Amniotic stem cell (primary cell): ENCODE measurements at places on chromosomes 3 and 15.

- peak; percentile 5 for DNase-seq
These were observed 1.2 kb downstream of the CHST2 start for GRCh38 chr3:143120716-143121240.

DNA sequence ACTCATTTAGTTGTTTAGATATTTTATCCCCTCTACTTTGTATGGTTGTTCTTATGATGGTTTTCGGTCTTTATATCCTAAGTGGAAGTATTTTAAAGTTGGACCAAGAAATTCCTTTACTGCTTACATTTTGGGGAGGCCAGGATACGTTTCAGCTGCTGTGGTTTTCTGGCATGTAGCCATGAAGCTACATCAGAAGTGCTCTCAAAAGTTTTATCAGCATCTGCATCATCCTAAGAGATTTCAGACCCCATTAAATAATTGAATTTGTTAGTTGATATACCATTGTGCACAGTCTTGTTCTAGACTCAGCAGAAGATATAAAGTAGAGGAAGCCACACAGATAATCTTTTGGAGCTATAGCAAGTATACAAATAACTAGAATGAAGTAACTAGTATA is 50.1 kb upstream of the SKOR1 start:
- no peak for DNase-seq

GRCh38 chr3:177514611-177515499 is 317.6 kb upstream of the TBL1XR1 start:
- DNase-seq, result no peak

DNA sequence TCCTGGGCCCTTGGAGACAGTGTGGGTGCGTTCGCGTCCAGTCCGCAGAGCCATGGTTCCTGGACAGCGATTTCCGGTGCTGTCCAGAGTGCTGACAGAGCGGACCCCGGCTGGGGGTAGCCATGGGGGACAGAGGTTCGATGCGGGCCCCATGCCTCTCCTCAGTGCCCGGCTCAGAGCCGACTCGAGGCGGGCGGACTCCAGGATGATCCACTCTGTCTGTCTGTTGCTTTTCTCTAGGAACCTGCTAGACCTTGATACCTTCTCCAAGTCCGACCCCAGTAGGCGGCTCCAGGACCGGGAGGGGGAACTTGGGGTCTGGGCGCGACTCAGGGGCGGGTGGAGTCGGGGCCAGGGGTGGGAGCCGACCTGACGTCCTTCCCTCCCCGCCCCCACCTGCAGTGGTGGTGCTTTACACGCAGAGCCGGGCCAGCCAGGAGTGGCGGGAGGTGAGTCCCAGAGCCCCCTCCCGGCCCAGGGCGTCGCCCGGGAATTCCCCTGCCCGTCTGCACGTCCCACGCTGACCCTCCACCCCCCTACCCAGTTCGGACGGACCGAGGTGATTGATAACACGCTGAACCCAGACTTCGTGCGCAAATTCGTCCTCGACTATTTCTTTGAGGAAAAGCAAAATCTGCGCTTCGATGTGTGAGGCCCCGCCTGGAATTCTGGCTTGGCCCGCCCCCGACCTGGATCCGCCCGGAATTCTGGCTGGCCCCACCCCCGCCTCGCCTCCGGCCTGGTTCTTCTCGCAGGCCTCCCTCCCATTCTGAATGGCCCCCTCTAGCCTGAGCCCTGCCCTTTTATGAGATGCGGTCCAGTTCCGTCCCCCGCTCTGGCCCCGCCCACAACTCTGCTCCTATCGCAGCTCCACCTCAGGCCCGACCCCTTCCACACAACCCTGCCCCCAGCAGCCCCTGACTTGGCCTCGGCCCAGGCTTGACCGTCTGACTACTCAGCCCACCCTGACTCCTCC is 1.0 kb downstream of the CPNE9 start:
- DNase-seq, result no peak

- DNase-seq, result peak; percentile 65
These were observed at the start of the genes DTX3L and PARP9 for GRCh38 chr3:122564155-122564912. TSS of gene DTX3L (plus strand) at chr3:122564338. CDS start at chr3:122564427, 89 bp downstream. TSS of gene PARP9 (minus strand) at chr3:122564300. CDS start at chr3:122559620, 4,680 bp downstream.
